ENCODE measurements at places on chromosomes 1 and 21. TPM values are rescaled to one million over a fixed set of nuclear protein-coding genes. Genes with fewer than 3 reads are reported as not detected.

CRP gene
- not detected for total RNA-seq

GPR161 gene
- total RNA-seq, result 30.8 TPM

GRCh38 chr1:217027403-217028080 is 304.3 kb upstream of the ESRRG start:
- no peak for DNase-seq

FOXO6 gene
- 3.2 TPM for total RNA-seq

RGSL1 gene
- total RNA-seq, result not detected

DNA sequence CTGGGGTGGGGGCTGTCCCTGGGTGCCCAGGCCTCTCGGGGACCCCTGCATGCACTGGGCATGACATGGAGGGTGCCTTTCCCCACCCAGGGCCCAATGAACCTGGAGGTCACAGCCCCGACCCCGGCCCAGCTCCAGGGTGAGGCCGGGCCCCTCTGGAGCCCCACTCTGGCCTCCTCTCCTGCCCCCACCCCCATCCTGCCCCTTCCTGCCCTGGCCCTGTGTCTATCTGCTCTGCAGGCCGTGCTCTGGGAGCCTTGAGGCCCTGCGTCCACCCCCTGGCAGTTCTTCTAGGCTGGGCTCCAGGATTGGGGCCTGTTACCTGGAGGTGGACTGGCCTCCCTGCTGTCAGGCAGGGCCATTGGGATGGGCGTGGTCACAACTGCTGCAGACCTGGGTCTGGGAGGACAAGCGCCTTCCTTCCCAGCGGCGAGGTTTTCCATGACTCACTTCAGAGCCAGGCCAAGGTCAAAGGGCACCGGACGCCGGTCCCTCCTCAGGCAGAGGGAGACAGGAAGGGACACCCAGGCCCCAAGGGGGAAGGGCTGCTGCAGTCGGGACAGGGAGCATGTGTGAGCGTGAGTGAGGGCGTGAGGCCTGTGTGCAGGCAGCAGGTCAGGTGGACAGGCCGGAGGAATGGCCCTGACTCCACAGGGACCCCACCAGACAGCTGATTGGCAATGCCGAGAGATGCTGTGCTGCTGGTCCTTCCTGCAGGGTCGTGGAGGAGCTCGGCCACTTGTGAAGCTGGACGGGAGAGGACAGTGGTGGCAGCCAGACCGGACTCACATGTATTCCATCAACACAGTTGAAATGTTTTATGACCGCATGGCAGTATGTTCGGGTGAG is 31.1 kb upstream of the POFUT2 start:
- DNase-seq, result peak; percentile 85

SFN gene
- total RNA-seq, result not detected

SRRM1 gene
- 93.0 TPM for total RNA-seq

TRIM67 gene
- 2.9 TPM for total RNA-seq

GRCh38 chr1:55399346-55399745 is 184.2 kb upstream of the USP24 start:
- DNase-seq, result no peak

DNA sequence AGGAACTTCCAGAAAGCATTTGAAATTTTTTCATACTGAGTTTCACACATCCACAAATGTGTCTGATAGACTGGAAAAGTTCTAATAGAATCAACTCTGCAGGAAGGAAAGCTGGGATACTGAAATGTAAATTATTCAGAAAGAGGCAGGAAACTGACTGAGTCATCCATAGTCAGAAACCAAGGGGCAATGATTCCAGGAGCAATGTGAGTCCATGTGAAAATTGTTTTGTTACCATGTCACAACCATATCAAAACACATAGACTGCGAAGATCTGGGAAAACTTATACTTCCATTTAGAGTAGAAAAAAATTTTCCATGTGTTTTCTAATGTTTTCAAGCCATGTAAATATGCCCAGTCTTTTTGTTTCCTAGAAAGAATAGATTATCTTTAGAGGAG is 142.3 kb upstream of the TMPRSS15 start:
- no peak for DNase-seq

All from chondrocyte (in vitro differentiated cells).